ENCODE measurements at places on chromosomes 3 and 15.

- DNase-seq: no peak
Observed at GRCh38 chr3:14929310-14930074, 17.9 kb upstream of the NR2C2 start.

GRCh38 chr15:91335702-91336101 is 235.6 kb downstream of the SV2B start:
- DNase-seq: no peak

DNA sequence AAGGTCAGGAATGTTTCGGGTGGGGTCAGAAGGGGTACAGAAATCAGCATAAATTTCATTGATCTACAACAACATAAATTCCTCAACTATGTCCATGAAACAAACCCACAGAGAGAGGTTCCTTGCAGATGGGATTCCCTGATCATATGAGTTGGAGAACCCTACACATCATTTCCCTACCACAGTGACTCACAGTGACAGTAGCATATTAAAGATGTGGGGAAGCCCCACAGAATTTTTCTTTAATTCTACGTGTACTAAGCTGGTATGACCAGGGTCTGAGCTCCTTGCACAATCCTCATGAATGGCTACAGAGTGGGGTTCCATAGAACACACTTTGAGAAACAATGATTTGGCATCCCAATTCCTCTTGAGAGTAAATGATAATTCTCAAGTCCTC is 116.9 kb upstream of the RAD18 start:
- no peak for DNase-seq

GRCh38 chr3:5319454-5319853 is 131.9 kb downstream of the EDEM1 start:
- no peak for DNase-seq

- no peak for DNase-seq
Observed at GRCh38 chr15:101017093-101017754, 98.1 kb downstream of the LRRK1 start.

GRCh38 chr3:59482684-59483083 is 432.9 kb upstream of the CFAP20DC start:
- DNase-seq: no peak

DNA sequence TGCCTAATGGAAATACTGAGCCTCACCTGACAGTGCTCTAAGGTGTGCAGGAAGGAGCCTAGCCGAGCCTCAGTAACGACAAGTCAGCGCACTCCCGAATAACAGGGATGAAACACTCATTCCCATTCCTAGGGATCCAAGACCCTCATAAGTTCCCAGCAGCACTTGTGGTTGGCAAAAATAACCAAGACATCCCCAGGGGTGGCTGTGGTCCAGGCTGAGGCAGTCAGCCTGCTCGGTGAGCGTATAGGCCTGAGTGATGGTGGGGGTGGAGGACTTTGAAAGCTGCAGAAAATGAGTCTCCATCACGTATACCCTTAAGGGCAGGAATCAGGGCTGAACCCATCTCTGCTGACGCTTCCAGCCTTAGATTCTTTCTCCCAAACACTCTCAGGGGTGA is 120.1 kb downstream of the SMAD6 start:
- DNase-seq: no peak

DNA sequence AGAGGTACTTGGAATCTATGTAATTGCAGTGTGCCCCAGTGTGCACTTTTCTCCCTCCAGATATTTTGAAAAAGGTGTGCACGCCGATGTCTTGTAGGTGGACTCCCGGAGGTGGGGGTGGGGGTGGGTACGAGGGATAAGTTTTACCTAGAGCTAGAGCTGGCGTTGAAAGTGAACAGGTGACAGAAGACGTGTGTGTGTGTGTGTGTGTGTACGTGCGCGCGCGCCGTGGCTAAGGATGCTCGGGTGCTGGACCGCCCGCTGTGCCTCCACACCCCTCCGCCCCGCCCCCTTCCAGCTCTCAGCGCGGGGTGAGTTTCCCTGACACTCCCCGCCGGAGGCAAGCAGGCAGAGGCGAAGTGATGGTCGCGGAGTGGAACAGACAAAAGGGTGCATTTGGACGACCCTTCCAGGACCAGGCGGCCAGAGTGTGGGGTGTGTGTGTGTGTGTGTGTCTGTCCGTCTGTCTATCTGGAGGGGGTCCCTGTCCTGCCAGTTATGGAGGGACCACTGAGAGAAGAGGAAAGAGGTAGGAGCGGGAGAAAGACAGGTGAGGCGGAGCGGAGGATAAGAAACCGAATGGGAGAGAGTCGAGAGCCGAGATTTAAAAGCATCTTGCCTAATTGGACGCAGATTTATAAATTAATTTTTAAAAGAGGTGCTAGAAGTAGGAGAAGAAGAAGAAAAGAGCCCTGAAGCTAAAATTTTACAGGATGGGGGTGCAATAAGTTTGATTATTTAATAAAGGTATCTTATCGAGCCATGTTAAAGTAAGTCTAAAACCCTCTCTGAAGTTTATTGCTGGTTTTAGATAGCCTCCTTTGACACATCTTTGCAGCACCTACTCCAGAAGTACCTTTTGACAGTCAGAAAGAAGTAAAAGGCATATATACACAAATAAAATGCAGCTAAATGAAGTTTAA is 335.8 kb upstream of the THRB start:
- no peak for DNase-seq

DNA sequence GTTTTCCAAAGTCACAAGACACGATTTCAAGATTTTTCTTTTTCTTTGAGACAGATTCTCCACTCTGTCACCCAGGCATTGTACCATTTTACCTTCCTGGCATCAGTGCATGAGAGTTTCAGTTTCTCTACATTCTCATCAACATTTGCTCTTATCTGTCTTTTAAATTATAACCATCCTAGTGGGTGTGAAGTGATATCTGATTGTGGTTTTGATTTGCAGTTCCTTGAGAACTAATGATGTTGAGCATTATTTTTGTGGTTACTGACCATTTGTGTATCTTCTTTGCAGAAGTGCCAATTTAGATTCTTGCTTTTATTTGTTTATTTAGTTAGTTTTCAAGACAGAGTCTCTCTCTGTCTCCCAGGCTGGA is 41.2 kb downstream of the ADIPOQ start:
- no peak for DNase-seq

DNA sequence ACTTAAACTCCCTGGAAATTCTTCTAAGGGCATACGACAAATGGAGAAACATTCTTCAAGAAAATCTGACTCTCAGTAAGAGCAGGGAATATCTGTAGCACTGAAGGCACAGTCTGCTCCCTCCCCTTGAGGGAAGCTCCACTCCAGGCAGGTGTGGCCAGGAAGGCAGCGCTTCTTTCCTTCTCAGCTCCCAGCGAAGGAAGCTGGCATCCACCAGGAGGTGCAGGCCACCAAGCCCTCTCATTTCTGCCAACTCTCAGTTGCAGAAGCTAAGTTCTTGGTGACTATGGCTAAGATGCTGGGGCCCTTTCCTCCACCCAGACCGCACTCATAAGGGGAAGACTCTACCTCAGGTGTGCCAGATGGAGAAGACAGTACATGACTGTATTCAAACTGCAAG is 37.7 kb upstream of the SLC41A3 start:
- no peak for DNase-seq

GRCh38 chr3:37237252-37237651 is 62.9 kb upstream of the LRRFIP2 start:
- DNase-seq: no peak

- no peak for DNase-seq
Observed at GRCh38 chr3:13716540-13717221, 163.2 kb downstream of the WNT7A start.

DNA sequence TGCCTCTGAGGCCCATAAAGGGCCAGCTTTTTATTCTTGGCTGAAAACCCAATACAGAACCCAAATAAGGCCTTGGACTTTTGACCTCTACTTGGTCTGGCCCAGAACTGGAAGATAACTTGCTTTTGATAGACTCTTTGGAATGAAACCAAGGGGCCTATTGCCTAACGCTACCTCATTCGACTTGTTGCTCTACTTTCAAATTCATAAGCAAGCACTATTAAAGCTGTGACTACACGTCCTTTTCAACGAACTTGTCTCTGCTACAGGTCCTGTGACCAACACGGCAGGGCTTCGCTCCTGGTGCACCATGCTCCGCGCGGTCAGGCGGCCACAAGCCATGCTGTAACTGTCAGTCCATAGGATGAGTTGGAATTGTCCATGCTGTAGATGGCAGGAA is 385.4 kb downstream of the MFSD1 start:
- DNase-seq: no peak

- DNase-seq: no peak
Observed at GRCh38 chr3:72386327-72387000, 461.8 kb downstream of the SHQ1 start.

GRCh38 chr3:10392244-10392643 is 71.3 kb upstream of the SEC13 start:
- DNase-seq: no peak

DNA sequence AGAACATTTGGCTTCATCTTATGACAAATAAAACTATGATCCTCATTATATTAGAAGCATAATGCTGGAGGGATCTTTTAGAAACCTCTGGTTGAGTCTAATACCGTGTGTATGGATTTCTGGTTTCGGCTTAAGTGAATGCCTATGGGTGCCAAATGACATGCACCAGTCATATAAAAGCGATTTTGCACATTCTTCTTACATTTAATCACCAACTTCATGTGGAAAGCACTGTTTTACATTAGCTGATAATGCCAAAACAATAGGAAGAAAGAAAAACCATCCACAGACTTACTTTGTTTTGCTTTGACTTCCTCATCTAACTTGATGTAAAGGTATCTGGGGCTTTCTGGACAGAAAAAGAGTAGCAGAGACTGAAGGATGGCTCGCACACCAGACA is 20.9 kb downstream of the SLC2A2 start:
- DNase-seq: no peak

DNA sequence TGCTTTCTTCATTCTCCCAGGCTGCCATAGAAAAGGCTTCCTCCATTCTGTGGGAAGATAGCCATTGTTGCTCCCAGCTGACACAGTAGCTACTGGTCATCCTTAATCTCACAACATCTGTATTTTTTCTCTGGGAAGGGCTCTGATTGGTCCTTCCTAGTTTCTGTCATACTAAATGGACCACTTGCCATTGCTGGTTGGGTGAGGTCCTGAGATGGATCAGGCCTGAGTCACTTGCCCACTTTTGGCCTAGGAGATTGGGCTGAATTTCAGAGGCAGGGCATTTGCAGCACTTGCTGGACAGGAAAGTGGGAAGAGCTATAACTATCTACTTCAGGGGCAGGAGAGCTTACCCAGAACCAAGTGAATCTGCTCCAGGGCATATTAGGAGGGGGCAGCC is 106.5 kb upstream of the PROK2 start:
- DNase-seq: no peak

Data from SW 1271 (cell line).